ENCODE measurements at places on chromosomes 5 and 9.

GRCh38 chr9:94655739-94656138 is 16.4 kb upstream of the FBP1 start:
- DNase-seq, result no peak

DNA sequence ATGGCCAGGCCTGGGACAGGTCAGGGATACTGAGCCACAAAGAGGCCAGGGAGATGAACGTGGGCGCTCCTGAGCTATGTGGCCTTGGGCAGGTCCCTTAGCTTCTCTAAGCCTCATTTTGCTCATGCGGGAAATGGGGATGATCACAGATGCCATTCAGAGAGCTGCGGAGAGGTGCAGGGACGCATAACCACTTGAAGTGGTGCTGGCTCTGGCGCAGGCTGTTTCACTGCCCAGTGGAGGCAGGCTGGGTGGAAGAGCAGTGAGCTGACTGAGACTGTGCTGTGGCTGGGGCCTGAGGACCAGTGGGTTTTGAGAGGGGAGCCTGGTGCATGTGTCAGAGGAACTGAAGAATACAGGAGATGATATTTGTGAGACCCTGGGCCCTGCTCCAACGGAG is 18.4 kb downstream of the CXXC5 start:
- DNase-seq, result no peak

- DNase-seq, result no peak
Measured at GRCh38 chr5:107557051-107557658, 113.6 kb downstream of the EFNA5 start.

- DNase-seq, result no peak
Measured at GRCh38 chr5:126433701-126434100, 10.5 kb downstream of the GRAMD2B start.

GRCh38 chr9:114497236-114497635 is 8.0 kb downstream of the WHRN start:
- DNase-seq, result no peak

All from activated CD8-positive, alpha-beta memory T cell treated with anti-CD3 and anti-CD28 coated beads for 4 hours (primary cell).